ENCODE measurements at places on chromosomes 4 and X.

DNA sequence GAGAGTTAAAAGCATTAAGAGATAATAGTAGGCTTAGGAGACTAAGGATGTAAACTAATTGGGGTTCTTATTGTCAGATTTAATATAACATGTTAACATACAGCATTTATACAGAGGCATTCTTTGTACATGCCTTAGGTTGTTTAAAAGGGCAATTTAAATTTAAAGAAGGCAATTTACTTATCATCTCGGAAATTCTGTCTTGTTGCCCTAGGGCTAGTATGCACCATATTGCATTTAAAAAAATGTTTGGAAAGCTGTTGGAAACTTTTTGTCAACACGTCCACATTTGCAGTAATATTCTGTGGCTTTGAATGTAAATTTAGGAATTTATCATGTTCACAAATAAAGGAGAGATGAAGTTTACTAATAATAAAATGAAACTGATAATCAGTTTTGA lies 25.5 kb downstream of the GALNT7 start:
- no peak for DNase-seq

DNA sequence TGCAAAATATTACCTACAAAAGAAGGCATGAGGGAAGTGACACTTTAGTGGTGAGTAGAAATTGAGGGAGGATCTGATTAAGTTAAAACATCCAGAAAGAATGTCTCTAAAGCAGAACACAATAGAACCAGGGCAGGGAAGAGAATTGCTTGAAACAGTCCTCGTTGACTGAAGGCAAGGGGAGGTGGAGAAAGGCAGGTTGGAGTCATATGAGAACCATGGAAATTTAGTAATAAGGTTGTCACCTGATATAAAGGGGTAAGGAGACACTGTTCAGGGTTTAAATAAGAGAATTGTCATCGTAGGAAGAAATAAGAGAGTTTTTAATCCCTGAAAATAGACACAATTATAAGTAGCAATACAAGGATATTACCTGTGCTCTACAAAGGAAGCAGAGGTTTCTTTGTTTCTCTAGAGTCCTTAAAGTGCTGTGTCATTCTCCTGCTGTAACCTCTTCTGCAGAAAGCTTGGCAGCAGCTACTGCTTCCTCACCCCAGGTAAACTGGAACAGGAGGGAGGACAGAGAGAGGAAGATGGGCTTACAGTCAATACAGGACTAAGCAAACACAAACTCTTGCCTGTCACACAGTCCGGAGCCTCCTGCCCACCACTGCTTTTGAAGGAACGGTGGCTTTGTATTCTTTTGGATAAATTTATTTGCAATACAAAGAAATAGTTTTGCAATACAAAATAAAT lies 258.4 kb downstream of the PPARGC1A start:
- no peak for DNase-seq

DNA sequence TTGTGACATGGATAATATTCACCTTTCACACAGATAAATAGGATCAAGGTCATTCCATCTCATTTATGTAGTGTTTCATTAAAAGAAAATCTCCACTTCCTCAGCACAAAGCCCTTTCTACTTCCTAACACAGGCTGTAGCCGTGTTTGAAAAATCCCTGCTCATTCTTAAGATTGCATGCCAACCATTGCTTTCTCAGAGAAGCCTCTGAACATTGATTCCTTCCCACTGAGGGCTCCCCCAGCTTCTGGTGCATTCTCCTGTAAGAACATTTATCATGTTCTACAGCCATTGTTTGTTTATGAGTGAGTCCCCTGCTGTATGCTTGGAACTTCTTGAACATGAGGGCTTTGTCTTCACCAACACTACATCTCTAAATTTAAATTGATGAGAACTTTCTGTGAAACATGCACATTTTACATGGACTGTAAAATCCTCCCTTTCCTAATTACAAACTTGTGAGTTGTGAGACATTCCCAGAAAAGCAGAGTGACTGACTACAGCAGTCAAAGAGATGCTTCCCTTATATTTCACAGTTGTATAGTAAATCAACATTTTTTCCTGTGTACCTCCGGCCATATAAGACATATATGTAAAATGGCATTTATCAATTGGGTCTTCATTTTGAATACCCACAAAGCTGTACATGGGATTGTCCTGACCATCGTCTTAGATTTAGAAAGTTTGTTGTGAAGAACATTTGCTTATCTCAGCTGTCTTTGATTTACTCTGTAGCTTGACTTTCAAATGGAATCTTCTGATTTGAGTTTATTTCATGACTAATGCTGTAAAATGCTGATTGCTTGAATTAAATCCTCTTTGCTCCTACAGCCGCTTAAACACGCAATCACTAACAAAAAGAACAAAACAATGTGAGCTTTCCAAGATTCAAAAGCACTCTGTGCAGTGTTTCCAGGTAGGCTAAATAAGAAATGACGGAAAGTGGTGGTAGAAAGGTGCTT lies 600.5 kb upstream of the SLIT2 start:
- DNase-seq, result no peak

GRCh38 chrX:106481341-106481740 lies 130.4 kb upstream of the RADX start:
- peak; percentile 26 for DNase-seq

DNA sequence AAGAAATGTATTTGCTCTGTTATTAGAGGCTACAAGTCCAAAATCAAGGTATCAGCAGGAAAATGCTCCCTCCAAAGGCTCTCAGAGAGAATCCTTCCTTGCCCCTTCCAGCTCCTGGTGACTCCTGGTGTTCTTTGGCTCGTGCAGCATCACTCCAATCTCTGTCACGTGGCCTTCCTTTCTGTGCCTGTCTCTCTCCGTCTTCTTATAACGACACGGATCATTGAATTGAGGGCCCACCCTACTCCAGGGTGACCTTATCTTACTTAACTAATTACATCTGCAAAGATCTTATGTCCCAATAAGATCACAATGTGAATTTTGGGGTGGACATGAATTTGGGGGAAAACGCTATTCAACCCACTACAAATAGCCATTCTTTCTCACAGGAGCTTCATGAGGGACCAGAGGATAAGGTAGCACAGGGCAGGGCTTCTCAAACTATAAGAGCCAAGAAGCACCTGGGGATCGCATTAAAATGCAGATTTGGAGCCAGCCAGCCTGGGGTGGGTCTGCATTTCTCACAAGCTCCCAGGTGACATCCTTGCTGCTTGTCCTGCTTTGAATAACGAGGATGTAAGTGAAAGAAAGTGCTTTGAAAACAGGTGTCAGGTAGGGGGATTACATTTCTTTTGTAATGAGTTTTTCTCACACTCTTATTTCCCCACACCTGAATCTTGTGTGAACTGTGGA lies 41.9 kb upstream of the APLN start:
- no peak for DNase-seq
